Myocyte (in vitro differentiated cells): ENCODE measurements at places on chromosomes 1 and 21. TPM values are rescaled to one million over a fixed set of nuclear protein-coding genes. Genes with fewer than 3 reads are reported as not detected.
A peak's percentile ranks its signal among the peaks of the same experiment; 100 is the strongest.

DNA sequence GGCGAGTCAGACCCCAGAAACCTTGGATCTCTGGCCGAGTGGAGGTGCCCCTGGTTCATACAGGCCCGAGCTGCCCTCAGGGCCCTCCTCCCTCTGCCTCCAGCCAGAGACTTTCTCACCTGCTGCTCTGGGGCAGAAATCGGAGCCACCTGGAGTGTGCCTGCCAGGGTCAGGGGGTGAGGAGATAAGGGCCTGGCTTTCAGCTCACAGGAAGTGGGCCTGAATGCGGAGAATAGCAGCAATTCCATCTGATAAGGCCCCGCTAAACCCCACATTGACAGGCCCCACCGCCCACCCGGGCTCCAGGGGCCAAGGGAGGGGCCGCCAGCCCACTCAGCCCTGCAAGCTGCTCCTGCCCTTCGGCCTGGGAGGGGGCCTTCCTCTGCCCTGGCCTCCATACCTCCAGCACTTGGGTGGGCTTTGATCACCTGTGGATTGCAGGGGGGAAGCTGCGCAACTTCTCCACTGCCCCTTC lies 123.7 kb upstream of the ARHGEF16 start:
- DNase-seq: no peak

GRCh38 chr1:98659879-98660278 lies 1.6 kb upstream of the SNX7 start:
- DNase-seq: no peak

GRCh38 chr21:38272215-38272614 lies 15.4 kb downstream of the KCNJ15 start:
- no peak for DNase-seq

Gene TMPRSS3
- not detected in 2 replicates for total RNA-seq

- no peak for DNase-seq
Observed at GRCh38 chr1:98316286-98316905, 345.1 kb upstream of the SNX7 start.

- no peak for DNase-seq
Observed at GRCh38 chr1:116532671-116533428, 38.0 kb downstream of the CD58 start.

GRCh38 chr1:116166011-116166571 lies 54.9 kb downstream of the MAB21L3 start:
- no peak for DNase-seq

DNA sequence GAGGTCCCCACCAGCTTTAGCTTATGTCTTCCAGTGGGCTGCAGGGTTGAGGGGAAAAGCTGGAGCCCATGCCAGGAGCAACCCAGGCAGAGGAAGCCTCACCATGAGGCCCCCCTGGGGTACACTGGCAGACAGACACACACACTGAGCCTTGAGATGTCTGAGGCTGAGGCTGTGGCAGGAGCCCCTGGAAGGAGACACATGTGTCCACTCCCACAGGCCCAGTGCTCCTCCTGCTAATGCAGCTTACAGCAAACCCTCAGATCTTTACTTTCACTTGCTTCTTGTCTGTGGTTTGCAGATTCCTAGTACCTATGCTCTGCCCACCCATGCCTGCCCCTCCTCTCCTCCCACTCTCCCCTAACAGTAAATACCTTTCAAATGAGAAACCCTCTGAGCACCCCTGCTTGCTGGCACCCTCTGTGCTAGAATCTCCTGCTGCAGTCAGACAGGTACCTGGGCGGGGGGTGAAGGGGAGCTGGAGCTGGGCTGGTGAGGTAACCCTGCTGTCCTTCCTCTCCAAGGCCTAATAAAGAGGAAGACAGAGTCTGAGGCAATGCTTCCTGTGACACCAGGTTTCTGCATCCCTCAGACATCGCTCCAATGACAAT lies 63.4 kb upstream of the NEK2 start:
- no peak for DNase-seq

Gene FAM177B
- total RNA-seq: not detected in 2 replicates

Gene CAPN8
- 0.47 TPM in 1 of 2 replicates, not detected in the other for total RNA-seq

Gene GCSAML
- not detected in 2 replicates for total RNA-seq

Gene AJAP1
- total RNA-seq: not detected in 2 replicates

DNA sequence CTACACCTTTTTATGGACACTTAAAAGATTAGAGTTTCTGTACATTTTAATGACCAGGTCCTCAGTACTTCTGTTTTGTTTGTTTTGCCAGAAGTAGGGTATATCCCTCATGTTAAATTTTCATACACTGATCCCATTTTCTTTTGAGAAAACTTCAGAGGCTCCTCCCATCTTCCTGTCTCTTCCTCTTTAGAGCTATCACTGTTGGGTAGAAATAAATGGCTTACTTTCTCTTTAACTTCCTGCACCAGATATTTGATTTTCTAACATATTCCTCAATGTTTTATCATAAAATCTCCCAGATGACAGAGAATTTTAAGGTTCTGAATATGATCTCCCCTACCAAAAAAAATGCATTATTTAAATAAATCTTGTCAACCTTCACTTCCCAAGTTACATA lies 23.4 kb downstream of the VAV3 start:
- DNase-seq: no peak

DNA sequence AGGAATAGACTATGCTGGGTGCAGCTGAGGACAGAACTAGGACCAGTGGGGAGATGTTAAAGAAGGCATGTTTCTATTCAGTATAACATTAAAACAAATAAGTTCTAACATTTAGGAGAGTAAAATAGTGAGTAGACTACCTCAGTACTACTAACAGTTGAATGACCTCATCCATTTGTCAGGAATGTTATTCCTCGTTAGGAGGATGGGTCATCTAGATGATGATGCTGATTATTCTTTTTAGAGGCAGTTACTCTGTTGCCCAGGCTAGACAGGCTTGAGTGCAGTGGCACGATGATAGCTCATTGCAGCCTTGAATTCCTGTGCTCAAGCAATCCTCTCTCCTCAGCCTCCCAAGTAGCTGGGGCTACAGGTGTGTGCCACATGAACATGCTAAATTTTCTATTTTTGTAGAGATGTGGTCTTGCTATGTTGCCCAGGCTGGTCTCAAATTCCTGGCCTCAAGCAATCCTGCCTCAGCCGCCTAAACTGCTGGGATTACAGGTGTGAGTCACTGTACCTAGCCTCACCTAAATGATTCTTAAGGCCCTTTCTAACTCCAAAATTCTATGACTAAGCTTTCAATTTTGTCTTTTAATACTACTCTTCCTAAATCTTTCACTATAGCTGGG lies 9.3 kb downstream of the EEIG2 start:
- DNase-seq: no peak

- peak; percentile 98 for DNase-seq
Observed at GRCh38 chr1:21567241-21568005, 58.2 kb downstream of the ALPL start.

DNA sequence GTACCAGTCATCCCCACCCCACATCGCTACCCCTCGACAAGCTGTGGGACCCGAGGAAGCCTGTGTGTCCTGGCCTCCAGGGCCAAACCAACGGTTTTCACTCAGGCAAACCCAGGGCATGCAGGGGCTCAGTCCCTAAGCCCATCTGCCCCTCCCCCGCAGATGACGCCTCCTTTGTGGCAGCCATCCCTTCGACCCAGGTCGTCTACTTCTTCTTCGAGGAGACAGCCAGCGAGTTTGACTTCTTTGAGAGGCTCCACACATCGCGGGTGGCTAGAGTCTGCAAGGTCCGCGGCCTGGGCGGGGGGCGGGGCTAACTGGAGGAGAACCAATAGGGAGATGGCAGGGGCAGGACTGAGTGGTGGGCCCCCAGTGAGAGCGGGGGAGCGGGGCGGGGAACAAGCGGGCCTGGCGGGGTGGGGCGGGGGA lies 7.4 kb downstream of the SEMA4A start:
- peak; percentile 77 for DNase-seq

GRCh38 chr1:217703326-217703725 lies 72.2 kb downstream of the SPATA17 start:
- no peak for DNase-seq

Gene ARHGEF19
- 0.31 and 0.67 TPM in 2 replicates for total RNA-seq

DNA sequence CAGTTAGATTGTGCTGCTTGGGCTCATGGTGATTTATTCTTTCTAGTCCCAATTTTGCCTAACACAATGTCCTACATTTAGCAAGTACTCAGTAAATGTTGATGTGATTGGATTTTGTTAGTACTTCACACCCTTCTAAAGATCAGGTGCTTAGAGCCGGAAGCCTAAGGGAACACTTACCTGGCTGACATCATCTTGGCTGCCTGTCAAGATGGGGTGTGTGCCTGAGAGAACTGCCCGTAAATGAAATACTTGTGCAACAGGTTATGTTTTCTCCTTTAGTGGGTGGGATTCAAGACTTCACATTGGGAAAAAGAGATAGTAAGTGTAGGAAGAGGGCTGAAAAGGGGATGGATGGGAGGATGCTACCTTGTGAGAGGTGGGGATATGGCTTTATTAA lies 75.5 kb upstream of the MACF1 start:
- no peak for DNase-seq

DNA sequence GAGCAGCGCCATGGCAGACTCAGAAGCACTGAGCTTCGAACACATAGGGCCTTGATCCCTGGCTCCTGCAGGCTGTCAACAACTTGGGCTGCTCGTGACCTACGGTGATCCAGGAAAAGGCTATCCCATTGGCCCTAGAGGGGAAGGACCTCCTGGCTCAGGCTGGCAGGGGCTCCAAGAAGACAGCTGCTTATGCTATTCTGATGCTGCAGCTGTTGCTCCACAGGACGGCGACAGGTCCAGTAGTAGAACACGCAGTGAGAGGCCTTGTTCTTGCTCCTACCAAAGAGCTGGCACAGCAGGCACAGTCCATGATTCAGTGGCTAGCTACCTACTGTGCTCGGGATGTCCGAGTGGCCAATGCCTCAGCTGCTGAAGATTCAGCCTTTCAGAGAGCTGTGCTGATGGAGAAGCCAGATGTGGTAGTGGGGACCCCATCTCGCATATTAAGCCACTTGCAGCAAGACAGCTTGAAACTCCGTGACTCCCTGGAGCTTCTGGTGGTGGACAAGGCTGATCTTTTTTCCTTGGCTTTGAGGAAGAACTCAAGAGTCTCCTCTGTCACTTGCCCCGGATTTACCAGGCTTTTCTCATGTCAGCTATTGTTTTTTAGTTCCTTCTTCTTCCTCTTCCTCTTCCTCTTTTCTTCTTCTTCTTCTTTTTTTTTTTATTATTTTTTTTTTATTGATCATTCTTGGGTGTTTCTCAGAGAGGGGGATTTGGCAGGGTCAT lies 18.9 kb downstream of the ITLN2 start:
- peak; percentile 88 for DNase-seq
